Activated CD4-positive, alpha-beta memory T cell treated with anti-CD3 and anti-CD28 coated beads, Interleukin-2, amount 10 ng/mL, durations not matched to agents 7 days and 5 days (primary cell): ENCODE measurements at places on chromosomes 12 and 14. TPM values are rescaled to one million over a fixed set of nuclear protein-coding genes. Genes with fewer than 3 reads are reported as not detected.

The MYH6 gene
- total RNA-seq: 0.10 TPM

DNA sequence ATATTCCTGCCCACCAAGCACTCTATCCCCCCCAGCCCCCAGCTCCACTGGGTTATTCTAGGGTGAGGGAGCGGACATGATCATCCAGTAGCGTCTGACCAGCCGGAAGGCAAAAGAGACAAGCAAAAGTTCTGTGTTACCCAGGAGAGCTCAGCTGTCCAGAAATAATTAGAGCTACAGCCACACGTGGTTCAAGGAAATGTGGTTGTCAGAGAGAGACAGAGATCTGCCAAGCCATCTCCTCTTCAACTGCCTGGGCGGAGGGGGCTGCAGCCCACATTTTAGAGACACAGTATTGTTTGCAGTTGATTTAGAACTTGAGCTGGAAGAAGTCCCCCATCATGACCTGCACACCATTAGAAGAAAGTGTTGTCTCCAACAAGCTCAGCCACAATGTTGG, 30.4 kb downstream of the DAO start:
- DNase-seq: no peak

DNA sequence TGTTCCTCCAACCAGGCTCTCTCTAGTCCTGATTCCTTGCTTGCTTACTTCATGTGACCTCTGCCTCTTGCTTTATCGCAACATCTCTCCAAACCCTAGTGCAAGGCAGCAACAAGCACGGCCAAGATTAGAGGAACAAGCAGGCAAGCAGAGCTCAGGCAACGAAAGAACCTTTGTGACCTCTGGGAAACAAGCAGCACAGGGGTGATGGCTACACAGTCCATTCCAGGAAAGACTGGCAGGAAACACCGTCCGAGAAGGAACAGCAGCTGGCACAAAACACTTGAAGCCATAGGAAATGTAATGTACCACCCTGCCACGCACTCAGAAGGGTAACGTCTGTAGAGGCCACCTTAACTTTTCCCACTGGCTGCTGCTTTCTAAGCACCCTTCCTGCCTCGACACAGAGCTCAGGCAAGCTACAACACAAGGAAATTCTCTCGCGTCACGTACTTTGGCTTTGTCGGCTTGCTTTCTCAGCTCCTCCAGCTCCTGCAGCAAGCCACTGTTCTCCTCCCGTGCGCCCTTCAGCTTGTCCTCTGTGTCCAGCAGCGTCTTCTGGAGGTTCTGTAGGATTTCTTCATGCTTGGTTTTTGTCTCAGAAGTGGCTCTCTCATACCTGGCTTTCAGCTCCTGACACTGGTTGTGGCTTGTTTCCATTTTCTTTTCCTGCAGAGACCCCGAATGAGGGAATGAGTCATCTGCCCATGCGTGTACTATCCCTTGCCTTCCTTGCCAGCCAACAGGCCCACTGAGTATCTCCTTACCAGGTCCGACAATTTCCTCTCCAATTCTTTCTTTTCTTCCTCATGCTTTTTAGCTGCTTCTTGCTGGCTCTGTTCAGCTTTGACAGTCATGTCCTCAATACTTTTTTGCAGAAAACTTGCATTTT, 61.4 kb upstream of the VPS33A start:
- DNase-seq: no peak

The ASB2 gene
- 93.9 TPM for total RNA-seq

The ALG10B gene
- total RNA-seq: 16.3 TPM
